ENCODE measurements at places on chromosomes 11 and 22.

- DNase-seq = peak; percentile 11
Observed at GRCh38 chr22:26168330-26168851, 871 bp upstream of the SEZ6L start.

GRCh38 chr11:77121096-77121640 is 6.9 kb upstream of the MYO7A start:
- no peak for DNase-seq

DNA sequence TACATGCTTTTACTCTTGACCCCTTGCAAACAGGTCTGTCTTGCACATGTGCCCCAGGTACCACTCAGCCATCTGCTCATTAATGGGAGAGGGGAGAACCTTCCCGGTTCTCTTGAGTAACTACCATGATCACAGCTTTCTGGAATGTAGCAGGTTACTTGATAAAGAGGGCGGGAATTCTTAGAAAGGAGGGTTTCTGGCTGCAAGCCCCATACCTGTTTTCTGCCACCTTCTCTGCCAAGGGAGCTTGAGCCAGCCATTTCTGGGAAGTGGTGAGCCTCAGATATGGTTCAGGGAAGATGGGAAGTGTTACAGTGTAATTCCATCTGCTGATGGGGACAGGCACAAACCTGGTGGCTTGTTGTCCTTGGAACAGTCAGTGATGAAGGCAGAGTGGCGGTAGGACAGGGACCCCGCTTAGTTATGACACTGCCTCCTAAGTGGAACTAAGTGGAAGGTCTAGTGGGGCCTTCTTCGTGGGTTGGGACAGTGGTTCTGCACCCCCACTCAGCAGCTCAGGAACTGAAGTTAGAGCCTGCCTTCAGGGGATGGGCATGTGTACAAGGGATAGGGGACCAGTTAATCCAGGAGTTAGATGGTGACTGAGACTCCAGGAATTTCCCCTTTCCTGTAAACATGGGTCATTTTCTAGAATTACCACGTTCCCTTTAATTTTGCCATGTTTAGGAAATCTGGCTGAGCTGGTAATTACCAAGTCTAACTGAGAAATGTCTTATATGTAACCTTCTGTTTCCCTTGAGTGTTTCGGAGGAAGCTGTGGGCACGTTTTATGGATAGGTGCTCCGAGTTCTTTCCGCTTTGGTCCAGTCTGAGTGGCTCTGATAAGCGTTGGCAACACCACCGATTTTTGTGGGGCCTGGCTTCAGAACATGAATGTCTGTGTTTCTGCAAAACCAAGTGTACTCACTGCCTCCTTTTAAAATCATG is 35.3 kb downstream of the BCR start:
- DNase-seq = no peak

DNA sequence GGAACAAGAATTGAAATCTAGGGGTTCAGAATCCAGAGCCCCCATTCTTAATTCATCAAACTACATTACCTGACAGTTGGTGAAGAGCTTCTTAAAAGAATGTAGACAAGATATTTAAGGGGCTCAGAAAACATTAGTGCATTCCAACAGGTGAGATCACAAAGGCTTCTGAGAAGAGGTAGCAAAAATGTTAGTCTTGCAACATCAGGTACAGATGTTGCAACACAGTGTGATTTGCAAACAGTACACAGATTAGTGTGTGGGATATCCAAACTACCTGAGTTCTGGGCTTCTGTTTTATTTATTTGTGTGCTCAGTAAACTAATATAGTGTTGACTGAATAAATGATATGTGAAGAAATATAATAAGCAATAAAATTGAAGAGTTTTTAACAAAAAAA is 11.8 kb downstream of the CASP4 start:
- no peak for DNase-seq

DNA sequence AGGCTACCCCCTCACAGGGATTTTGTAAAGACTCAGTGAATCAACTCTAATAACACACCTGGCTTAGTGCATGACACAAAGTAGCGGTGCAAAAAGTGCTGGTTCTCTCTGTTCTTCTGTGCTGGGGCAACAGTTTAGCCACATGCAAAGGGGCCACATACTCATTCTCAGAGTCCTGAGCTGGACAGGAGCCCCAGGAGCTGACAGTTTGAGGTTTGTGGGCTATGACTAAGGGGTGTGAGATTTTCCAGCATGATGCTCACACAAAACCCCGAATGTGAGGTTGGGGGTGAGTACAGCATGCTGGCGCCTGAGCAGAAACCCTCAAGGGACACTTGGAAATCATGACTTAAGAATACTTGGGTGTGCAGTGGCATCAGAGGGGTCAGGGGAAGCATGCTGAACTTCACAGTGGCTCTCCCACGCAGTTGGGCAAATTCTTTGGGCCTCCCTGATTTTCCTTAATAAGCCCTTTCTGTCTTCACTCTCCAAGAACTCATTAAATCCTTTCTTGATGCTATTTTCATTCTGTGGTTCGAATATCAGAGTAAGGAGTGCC is 31.0 kb downstream of the TMPRSS5 start:
- DNase-seq = no peak

DNA sequence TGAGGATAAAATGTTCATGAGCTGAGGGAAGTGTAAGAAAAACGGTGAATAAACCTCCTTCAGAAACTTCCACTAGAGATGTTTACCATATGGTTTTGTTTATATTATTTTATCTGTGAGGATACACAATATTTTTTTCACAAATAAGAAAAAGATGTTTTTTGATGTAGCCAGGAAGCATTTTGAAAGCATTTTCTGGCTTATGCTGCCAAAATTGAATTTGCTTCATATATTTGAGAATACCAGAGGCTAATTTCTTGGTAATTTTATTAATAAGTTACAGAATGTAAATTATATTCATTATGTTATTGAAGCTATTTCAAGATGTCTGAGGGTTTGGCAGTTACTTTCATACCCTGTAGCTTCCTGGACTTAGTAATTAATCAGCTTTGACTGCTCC is 686.6 kb downstream of the LUZP2 start:
- DNase-seq = no peak

DNA sequence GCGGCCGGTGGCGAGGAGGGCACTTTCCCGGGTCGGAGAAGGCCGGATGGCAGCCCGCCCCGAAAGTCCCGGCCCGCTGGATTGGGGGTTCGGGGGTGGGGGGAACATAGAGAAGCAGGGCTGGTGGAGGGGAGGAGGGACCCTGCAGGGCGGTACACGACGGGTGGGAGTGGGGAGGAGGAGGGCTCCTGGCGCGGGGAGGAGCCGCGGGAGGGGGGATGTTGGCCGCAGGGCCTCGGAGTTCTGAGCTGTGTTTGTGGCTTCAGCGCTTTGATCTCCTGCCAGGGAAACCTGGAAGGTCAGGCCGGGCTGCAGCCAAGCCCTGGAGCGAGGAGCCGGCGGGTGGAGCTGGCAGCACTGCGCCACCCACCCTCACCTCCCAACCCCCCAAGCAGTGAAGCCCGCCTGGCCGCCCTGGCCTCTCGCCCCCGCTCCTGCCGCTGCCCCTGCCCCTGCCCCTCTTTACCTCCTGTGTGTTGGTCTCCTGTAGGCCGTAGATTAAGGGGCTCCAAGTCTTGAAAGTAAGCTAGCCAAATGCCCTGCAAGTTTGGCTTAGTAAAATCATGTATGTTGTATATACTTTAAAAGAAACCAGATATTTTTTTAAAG is 30.9 kb downstream of the C22orf31 start:
- DNase-seq = no peak

GRCh38 chr11:10004526-10005113 is 289.4 kb downstream of the SBF2 start:
- no peak for DNase-seq

DNA sequence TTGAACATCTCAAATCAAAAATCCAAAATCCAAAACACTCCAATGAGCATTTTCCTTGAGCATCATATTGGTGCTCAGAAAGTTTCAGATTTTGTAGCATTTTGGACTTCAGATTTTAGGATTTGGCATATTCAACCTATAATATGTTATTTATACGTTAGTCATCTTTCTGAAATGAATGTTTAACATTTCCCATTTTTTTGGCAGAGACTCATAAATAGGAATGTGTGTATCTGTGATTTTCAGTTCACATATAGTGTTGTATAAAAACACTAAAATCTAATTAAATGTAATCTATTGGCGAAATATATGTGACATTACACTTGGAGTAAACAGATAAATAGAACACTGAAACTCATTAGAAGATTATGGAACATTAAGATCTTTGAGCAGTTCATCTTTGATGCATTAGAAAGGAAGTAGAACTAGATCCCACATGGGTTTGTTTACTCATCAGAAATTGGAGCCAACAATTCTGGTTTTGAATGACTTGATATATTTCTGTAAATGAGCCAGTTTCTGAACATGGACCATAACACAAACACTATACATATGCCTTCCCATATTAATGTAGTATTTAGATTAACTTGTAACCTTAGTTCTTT is 153.1 kb downstream of the UVRAG start:
- no peak for DNase-seq

- no peak for DNase-seq
Observed at GRCh38 chr22:47274196-47274595, 511.7 kb downstream of the TBC1D22A start.

DNA sequence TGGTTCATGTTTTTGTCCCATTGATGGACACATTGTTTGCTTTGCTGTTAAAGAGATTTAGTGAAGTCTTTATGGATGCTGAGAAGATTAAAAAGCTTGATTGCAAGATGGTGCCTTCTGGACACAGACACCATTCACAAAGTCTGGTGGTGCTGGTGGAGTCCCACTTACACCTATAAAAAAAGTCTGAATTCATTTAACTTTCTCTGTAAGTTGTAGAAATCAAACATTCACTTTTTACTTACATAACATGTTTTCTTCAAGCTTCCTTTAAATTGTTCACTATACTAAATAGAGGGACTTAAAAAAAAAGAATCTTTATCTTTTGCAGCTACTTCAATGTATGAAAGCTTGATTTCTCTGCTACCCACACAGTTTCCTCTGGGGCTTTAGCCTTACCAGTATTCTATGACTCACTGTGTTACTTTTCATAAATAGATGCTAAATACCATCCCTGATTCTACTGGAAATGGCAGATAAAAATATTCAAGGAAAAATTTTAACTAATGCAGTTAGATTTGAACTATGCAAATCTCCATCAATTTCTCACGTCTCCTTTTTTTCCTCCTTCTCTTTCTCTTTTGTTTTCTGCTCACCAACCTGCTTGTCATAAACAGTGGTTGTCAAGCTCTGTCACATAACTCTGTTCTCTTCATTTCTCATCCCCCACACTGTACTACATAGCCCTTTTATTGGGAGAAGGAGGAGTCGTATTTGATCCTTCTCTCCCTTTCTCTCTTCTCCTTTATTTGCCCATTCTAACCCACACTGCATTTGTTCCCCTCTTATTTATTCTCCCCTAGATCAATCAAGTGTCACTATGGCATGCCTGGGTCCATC is 89.7 kb downstream of the FAM76B start:
- peak; percentile 36 for DNase-seq

DNA sequence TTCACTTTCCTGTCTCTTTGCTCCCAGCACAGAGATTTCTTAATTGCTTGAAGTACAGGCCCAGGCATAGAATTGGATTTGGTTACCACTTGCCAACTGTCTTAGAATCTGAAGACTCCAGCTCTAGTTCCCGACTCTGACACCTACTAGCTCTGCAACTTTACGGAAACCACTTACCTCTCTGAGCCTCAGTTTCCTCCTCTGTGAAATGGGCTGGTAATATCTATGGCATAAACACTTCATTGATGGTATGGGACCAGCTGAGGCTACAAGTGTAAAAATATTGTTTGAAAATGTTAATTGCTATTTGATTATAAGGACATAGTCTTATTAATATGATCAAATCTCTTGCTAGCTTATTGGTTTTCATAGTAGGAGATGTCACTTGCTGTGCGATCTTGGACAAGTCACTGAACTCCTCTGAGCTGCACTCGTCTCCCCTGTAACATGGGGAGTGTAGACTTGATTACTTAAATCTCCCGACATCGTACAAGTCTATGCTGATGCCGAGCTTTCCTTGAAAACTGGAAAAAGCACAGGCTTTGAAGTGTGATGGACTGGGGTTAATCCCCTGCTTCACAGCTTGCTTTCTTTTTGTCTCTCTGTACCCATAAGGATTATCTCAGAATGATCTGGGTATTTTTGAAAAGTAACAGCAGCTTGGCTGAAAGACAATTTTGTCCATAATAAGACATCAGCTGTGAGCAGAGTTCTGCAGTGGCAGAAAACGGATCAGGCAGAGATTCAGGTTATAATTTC is 11.8 kb upstream of the E2F8 start:
- no peak for DNase-seq

DNA sequence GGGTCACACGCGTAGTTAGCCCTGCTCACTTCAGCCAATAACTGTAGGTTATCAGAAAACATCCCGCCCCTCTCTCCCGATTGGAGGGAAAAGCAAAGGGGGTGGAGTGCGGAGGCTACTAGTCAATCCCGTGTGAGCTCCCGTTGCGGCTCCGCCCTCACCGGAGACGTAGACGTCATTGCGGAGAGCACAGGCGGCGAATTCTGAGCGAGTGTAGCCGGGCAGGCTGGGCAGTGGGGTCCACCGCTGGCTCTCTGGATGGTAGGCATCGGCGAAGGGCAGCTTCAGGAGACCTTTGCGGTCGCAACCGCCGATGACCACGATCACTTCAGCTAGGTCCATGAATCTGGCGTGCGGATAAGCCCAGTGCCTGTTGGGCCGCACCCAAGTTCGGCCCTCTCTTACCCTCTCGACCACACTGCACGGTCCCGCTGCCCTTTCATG is 4.7 kb downstream of the KLHL35 start:
- peak; percentile 66 for DNase-seq

- DNase-seq = peak; percentile 17
Observed at GRCh38 chr11:79076526-79077115, 364.2 kb downstream of the TENM4 start.

GRCh38 chr22:27918341-27919221 is 475 bp downstream of the PITPNB start:
- DNase-seq = peak; percentile 44

GRCh38 chr11:80414181-80415165 is 973.6 kb upstream of the TENM4 start:
- DNase-seq = no peak

GRCh38 chr11:107744736-107745135 is 32.9 kb upstream of the SLN start:
- no peak for DNase-seq

DNA sequence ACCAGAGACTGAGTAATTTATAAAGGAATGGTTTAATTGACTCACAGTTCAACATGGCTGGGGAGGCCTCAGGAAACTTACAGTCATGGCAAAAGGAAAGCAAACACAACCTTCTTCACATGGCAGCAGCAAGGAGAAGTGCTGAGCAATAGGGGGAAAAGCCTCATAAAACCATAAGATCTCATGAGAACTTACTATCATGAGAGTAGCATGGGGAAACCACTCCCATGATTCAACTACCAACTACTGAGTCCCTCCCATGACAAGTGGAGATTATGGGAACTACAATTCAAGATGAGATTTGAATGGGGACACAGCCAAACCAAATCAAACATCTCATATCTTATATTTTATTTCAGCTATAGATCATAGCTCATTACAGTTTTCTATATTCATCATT is 33.0 kb downstream of the GRIA4 start:
- DNase-seq = no peak

GRCh38 chr11:103091064-103091800 is 728 bp downstream of the DCUN1D5 start:
- DNase-seq = peak; percentile 57

DNA sequence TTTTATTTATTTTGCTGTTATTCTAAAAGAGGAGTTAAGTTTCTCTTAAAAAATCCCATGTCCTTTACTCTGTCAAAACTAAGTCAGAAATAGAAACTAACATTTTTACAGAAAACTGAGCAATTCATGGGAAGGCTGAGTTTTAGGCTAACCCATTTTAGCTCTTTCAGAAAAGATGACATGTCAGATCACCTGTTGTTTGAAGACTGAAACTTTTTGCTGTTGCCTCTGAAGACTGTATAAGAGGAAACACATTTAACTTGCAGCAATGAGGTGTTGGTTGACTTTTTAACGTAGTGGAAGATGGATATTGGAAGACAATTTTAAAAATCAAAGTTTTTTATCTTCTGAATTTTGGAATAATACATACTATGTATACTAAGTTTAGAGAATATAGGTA is 115.4 kb downstream of the METTL15 start:
- DNase-seq = no peak

Measured in inflammatory macrophage treated with lipopolysaccharide for 4 hours (primary cell).